Caki2 (cell line): ENCODE measurements at places on chromosomes 16 and 17.

DNA sequence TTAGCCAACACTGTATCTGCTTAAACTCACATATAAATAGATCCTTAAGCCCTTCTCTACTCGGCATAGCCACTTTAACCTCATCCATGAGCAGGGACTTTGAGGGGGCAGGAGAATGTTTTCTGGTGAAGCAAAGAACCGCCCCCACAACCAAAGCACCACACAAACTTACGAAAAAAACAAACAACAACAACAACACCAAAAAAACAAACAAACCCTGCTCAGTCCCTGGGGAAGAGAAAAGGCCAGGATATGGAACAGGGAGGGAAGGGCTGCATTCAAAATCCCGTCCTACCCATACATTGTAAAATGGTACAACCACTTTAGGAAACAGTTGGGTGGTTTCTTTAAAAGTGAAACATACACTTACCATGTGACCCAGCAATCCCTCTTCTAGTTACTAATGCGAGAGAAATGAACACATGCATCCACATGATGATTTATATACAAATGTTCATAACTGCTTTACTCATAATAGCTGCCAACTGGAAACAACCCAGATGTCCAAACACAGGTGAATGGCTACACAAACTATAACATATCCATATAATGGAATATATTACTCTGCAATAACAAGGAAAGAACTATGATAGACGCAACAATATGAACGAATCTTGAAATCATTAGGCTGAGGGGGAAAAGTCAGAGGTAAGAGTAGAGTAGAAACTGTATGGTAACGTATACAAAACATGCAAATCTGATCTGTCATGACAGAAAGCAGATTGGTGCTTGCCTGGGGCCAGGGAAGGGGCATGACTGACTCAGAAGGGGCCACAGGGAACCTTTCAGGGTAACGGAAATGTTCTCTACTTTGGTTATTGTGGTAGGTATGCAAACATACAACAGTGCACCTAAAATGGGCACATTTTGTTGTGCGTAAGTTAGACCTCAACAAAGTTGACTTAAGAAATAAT is 37.7 kb upstream of the TOB1 start:
- no peak for DNase-seq

GRCh38 chr17:19342611-19343255 is 19.8 kb downstream of the B9D1 start:
- DNase-seq = no peak

GRCh38 chr17:7211491-7212273 is 8.0 kb downstream of the DLG4 start:
- no peak for DNase-seq

DNA sequence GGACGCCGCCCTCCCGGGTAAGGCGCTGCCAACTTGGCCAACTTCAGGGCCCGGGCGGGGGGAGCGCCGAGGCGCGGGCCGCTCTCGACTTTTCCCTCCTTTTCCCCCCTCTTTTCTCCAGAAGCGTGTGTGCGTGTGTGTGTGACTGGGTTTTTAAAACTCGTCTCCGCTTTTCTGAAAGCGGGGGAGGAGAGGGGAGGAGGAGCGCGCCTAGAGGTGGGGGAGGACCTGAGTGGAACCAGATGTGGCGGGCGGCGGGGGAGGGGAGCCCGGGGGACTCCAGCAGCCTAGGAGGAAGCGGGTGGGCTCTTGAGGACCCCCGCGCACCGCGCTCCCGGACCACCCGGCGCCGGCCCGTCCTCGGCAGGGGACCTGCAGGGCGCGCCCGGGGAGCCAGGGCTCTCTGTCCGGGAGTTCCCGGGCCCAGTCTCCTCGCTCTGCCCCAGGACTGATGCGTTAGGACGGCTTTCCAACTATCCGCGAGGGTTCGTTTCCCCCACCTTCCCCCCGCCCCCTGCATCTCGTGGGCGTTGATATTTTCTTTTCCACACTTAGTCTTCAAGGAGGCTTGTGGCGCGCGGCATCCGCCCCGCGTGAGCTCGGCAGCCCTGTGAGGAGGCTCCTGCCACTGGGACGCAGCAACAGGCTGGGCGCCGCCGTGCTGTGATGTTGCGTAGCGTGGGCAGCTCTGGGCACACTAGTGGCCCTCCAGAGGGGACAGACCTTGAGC is 599 bp downstream of the MRC2 start:
- peak; percentile 27 for DNase-seq

DNA sequence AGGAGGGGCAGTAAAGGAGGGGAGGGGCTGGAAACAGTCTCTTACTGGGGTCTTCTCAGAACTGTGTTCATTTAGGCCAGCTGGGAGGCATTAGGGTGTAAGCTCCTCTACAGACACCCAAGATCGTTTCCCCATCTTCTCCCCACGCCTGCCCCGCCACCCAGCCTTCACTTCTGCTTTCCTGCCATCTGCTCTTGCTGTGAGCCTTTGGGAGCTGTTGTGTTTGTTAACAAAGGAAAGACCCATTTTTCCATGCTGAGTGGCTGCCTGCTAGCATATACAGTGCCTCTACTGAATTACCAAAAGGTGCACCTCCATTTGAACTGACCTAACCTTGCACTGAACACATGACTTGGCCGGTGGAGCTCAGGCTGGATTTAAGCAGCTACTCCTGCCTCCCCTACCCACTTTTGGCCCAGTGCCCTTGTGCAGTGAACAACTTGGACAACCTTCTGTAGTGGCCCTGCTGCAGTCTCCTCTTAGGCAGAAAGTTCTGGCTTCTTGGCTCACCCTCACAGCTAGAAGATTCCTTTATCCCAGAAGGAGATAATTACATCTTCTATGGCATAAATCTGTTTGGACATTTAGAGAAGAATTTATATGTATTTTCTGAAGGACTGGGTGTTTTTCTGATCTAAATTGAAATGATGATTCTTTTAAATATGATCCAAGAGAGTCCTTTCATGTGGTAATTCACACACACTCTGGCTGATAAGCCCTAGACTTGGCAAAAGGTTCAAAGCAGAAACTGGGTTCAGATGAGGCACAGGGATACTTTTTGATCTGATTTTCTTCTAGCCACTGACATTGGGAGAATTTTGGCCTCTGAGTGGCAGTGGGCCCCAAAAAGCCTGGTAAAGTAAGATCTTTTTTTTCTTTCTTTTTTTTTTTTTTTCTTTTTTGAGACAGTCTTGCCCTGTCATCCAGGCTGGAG is 81.9 kb upstream of the HNF1B start:
- no peak for DNase-seq

DNA sequence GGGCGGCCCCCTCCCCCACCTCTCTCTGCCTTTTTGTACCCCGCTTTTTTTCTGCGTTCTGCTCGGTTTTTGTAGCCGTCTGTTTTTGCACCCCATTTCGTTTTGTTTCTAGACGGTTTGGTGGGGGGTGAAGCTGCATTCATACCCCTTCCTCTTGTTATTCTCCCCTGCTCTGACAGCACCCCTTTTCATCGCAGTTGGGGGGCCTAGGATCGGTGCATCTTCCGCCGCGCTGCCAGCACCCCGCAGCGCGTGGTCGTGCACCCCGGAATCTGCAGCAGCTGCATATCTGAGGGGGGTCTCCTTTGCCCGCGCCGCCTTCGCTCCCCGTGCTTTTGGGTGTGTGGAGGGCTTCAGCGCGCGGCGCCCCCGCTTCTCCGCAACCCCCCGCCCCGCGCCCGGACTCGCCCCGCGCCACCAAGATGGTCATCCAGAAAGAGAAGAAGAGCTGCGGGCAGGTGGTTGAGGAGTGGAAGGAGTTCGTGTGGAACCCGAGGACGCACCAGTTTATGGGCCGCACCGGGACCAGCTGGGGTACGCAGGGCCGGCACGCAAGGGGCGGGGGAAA is 455 bp downstream of the ATP1B2 start:
- no peak for DNase-seq

GRCh38 chr16:68257906-68258800 is 6.2 kb upstream of the SLC7A6 start:
- DNase-seq = peak; percentile 100

DNA sequence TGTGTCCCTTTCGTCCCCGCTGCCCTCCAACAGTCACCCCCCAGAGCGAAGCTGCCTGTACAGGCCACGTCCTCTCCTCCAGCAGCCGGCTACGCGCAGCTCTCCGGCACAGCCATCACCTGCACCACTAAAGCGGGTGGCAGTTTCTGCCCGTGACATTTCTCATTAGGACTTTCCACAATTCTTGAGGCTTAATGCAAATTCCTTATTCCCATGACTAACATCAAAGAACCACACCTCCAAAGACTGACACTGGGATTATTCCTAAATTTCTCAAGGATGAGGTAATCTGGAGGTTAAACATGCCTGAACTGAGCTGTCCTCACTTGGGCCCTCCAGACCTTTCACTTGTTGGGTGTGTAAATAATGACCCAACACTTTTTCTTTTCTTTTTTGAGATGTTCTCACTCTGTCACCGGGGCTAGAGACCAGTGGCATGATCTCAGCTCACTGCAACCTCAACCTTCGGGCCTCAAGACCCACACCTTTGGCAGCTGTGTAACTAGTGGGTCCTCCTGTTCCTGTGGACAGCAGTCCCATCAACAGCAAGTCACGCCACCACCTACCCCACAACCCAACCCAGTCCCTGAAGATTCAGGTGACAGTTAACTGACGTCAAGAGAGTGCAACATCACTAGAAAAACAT is 11.7 kb downstream of the ANKRD11 start:
- DNase-seq = peak; percentile 81

DNA sequence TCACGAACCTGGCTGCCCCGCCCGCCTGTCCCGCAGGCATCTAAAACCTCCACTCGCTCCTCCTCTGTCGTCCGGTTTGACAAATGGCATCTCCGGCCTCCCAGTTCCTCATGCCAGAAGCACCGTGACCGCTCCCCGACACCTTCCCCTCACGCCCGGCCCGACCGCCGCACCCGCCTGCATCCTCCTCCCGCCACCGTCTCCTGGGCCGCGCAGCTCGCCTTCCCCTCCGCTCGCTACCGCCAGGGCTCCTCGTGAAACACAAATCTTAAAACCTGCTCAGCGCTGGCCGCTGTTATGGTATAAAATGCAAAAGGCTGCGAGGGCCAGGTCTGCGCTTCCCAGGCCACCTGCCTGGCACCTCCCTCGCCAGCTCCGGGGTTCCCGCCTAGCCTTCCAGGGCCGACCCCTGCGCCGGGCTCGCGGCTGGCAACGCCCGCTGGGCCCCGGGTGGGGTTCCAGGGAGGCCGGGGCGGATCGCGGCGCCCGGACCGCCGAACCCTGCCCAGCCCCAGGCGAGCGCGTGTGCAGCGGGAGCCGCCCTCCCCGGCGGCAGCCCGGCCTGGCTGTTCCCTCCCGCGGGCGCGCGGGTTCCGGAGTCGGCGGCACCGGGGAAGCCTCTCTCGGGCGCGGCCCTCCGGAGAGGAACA is 488 bp downstream of the SPSB3 start:
- DNase-seq = peak; percentile 48

GRCh38 chr17:56480501-56480900 is 113.0 kb upstream of the NOG start:
- no peak for DNase-seq

GRCh38 chr17:70006159-70006558 is 68.9 kb upstream of the KCNJ16 start:
- DNase-seq = no peak

DNA sequence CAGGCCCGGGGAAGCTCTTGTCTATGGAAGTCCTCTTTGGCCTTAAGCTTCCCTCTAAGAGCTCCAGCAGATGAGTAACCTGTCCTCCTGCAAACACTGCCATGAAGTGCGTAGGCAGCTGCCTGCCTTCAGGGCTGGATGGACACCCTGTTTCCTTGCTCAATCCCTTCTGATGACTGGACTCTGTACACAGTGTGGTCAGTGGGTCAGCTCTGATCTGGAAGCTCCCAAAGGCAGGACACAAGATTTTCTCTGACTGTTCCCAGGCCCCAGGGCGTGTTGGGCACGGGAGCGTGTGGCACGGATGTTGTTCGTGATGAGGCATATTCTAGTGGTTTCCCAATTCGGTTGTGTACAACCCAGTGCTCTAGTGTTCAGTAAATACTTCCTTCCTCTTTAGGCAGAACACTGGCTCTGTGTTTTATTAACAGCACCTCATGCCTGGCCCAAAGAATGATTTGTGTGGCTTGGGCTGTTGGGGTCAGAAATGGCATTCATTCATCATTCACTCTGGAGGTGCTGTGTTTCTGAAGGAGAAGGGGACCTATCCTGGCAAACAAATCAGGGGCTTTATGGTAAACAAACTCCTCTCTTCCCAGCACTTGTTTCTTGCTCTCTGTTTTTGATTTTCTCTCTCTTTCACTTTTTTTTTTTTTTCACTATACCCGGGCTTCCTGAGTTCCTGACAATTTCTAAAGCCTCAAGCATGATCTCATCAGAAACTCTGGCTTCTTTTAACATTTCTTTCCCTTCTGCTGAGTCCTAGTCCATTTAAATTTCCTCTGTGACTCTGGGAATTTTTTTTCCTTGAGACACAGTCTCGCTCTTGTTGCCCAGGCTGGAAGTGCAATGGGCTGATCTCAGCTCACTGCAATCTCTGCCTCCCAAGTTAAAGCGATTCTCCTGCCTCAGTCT is 12.0 kb upstream of the RNF157 start:
- peak; percentile 80 for DNase-seq

- no peak for DNase-seq
Observed at GRCh38 chr16:83995754-83996153, 27.7 kb downstream of the NECAB2 start.

- DNase-seq = no peak
Observed at GRCh38 chr17:68314916-68315535, 23.7 kb downstream of the ARSG start.

- no peak for DNase-seq
Observed at GRCh38 chr17:57401556-57402488, 145.5 kb downstream of the MSI2 start.

DNA sequence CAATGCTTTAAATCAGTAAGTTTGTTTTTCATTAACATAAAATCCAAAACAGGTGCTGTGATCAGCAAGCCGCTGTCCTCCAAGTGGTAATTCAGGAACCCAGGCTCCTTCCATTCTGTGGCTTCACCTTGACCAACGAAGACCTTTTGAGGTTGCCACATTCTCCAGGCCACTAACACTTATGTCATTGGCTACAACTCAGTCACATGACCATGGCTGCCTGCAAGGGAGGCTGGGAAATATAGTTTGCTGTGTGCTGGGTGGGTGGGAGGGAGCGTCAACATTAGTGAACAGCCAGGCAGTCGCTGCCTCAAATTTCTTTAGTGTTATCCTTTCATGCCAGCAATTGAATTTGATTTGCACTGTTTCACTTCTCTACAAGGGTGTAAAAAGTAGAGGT is 549.2 kb downstream of the MAF start:
- no peak for DNase-seq

- DNase-seq = no peak
Observed at GRCh38 chr16:89563639-89564392, 3.3 kb downstream of the RPL13 start.

- no peak for DNase-seq
Observed at GRCh38 chr17:43720311-43721060, 38.1 kb downstream of the SOST start.

GRCh38 chr17:15397620-15398019 is 56.2 kb upstream of the TEKT3 start:
- no peak for DNase-seq
